ENCODE measurements at places on chromosomes 7 and 10.

DNA sequence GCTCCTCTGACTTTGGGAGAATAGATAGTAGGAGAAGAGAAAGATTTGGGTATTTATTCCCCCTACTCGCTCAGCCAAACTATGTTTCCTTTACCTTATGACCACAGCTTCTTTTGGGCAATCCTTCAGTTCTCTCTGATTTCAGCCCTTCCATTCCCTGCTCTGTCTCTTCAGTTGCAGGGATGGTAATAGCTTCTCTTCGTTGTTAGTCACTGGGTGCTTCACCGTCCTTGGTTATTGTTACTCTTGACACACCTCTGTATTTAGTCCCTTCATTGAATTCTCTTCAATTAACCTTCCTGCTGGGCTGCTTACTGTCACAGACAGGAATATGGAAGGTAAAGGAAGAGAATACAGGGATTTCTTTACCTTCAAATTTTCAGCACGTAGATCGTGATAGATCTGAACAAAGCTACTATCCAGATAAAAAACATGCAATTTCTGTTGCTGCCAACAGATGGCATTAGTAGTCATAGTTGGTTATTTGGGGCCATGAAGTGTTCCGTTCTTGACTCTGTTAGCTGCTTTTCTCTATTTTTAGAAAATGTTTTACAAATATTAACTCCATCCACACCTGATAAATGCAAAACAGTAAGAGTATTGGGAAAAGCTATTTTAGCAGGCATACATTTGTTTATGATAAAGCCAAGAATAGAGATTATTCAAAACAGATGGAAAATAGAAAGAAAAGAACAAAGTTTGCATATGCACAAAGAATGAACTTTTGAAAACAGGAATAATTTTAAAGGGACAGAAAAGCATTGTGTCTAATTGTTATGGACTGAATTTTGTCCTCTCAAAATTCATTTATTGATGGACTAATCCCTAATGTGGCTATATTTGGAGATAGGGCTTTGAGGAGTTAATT lies 14.0 kb upstream of the PTTG1IP2 start:
- peak; percentile 55 for DNase-seq

DNA sequence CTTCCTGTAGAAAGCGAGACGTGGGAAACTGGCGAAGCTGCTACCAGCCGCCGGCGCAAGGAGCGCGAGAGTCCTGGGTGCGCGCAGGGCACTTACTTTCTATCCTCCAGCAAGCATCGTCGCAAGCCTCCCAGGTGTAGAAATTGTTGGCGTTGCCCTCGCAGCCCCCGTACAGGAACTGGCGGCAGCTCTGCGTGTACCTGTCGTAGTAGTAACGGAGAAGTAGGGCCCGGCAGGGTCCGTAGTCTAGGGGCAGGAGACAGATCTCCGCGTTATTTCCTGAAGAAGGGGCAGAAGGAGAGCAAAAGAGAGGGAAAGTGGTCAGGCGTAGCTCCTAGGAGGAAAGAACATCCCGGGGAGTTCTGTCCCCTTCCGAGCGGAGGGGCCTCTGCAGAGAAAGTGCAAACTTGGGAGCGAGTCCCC lies 501 bp downstream of the TFPI2 start:
- peak; percentile 36 for DNase-seq

DNA sequence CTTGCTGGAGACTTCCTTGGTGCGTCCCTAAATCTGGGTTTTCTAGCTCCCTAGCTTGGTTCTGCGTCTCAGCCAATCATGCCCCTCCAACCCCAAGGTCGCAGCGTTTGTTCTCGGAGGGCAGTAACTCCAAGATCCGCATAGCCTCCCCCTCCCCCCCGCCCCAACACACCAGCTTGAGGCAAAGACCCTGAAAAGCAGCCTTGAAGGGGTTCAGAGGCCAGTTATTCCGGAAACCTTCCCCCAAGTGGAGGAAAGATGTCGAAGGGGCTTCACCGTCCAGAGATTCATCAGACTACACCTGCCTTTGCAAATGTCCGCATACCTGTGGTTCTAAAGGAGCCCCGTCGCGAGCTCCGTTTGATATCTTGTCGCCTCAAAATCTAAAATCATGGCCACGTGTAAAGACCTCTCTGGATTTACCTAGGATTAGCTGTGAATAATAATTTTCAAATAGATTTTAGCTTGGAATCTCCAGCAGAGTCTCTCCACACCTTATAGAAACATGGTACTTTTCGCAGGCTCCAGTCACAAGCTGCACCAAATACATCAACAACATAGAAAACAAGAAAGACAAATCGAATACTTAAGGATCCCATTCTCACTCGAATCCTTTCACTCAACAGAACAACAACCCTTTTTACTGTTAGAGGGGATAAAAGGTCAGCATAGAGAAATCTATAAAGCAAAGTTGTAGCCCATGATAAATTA lies 7.9 kb downstream of the DLX6 start:
- DNase-seq = no peak

DNA sequence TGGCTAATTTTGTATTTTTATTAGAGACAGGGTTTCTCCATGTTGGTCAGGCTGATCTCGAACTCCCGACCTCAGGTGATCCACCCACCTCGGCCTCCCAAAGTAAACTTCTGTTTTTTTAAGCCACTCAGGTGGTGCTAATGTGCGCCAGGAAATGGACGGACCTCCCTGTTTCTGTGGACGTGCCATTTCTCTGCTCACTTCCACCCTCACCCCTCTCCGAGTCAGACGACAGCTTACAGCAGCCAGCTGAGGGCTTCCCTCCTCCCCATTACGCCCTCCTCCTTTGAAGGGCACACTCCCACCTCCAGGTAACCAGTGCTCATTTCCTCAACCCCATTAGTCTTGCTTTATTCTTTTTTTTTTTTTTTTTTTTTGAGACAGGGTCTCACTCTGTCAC lies 41.7 kb upstream of the EZH2 start:
- DNase-seq = no peak

DNA sequence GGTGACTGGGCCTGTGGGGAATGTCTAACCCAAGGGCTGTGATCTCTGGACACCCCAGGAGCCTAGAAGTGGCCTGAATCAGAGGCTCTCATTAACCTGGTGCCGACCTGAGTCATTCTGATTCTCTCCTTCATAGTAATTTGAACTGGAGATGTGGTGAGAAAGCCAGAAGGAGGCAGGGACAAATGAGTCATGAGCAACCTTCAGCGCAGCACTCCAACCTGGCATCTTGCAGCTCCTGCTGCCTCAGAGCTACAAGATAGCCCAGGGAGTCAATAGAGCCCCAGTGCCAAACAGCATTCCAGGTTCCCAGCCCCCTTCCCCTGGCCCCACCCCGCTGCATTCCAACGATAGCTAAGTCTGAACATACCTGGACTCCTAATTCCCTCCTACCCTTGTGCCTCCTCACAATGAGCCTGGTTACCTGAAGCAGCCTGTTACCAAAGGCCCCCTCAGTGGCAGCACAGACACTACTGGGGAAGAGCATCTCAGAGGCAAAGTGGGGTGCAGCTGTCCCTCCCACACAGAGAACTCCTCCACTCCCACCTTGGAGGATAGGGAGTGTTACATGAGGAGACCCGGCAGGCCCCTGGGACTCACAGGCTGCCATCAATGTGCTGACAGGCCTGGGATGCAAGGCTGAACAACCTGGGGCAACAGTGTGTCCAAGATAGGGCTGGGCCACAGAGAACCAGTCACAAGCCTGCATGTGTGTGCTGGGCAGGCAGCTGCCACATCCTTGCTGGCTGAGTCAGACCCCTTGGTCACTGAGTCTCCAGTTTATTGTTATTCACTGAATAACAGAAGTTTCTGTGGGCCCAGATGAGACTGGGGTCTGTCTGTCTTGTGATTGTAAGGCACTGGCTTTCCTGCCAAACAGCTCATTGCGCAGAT lies 76.8 kb upstream of the LEP start:
- peak; percentile 55 for DNase-seq

- DNase-seq = no peak
These were observed 427.8 kb upstream of the ZMIZ1 start for GRCh38 chr10:78640796-78641636.

DNA sequence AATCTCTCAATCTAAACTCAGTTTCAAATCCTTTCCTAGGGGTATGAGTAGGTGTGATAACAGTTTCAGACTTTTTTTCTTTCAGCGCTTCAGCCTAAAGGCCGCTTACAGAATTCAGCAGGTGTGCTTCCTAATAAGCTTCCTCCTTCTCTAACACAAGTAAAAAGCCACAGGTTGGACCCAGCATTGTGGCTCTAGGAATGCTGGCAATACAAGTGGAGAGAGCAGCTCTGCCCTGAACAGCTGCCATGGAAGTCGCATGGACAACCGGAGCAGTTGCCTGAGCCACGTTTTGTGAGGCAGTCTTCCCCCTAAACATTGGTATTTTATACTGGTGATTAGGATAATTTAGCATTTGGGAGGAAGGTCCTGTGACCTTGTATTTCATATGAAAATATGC lies 83.5 kb downstream of the ST7 start:
- DNase-seq = no peak

DNA sequence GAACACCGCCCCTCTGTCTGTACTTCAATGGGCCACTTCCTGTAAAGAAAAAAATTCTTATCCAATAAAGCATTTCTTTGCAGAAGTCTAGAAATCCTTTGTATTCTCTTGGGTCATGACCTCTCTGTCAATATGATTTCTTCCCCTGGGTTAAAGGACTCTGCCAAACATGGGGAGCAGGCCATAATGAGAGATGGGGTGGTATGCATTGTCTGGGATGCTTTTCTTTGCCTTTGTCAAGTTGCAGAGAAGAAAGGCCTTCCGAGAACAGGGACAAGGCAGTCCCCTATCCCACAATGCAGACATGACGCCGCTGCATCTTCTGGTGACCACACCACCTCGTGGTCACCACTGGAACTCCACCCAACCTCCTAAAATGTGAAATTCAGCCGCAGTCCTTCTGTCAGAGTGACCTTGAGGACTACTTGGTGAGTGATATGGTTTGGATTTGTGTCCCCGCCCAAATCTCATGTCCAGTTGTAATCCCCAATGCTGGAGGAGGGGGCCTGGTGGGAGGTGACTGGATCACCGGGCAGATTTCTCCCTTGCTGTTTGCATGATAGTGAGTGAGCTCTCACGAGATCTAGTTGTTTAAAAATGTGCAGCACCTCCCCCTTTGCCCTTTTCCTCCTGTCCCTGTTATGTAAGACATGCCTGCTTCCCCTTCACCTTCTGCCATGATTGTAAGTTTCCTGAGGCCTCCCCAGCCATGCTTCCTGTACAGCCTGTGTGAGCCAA lies 15.2 kb upstream of the FRMPD2 start:
- DNase-seq = peak; percentile 37

- DNase-seq = no peak
These were observed 248.2 kb downstream of the REEP3 start for GRCh38 chr10:63769367-63769766.

GRCh38 chr7:28811701-28812430 lies 146.3 kb downstream of the TRIL start:
- DNase-seq = peak; percentile 11

GRCh38 chr10:110498982-110499795 lies 1.5 kb downstream of the DUSP5 start:
- DNase-seq = peak; percentile 77

GRCh38 chr7:83394776-83395175 lies 232.1 kb upstream of the PCLO start:
- DNase-seq = no peak

DNA sequence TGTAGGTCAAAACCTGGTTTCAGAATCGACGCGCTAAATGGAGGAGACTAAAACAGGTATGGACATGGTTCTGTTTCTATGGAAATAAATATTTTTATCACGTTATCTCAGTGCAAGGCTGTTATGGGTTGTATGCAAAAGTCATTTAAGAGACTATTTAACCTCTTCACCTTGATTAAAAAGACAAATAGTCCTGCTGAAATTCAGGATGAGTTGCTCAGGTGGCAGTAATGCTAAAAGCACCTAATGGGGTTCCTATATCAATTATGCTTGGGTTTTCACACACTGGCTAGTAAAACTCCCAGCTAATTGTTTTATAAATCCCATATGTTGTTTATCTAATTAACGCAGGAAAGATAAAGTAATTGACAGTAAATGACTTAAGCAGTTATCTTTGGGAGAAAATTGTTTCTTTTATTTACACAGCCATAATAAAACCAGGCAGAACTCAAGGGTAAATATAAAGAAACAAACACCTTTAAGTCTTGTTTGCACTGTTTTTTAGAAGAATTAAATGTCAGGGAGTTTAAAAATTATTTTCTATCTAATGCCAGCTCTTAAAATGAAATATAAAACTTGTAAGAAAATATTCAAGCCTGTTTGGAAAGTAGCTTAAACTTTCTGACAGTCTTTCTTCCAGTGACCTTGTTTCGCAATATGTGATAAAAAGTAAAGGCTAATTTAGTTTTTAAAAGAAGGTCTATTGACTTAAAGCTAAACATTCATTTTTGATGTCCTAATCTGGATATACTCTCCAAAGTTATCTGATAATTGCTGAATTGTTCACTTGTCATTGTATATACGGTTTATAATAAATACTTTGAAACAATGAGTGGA lies 3.2 kb downstream of the HHEX start:
- no peak for DNase-seq

GRCh38 chr10:70714951-70715350 lies 42.6 kb downstream of the ADAMTS14 start:
- no peak for DNase-seq

DNA sequence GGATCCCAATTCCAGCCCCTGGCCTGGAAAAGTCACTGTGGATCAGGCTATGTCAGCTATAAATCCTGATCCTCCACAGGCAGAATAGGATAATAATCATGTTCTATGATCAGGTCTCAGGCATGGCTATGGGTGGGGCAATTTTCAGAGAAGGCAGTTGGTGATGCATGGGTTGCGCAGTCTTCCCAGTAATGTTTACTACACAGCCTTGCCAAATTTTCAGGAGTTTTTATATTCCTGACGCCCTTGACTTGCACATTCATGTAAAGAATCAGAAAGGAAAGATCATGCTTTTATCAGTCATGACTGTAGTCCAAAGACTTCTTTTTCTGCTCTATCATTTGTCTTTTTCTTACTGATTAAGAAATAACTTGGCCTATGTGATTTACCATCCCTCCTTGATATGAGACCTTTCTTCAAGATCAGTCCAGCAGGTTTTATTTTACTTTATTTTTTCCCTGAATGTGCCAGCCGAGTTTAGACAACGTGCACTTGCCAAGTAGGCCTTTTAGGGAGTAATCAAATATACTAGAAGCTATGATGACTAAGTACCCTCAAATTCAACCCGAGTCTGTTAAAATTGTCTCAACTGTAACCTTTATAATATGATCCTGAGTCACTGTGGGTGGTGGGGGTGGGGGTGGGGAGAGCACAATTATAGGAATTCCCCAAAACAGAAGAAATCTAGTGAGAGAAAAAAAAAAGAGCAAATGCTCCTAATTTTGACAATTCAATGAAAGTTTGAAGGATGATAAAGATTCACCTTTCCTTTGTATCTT lies 31.9 kb downstream of the ARL4A start:
- peak; percentile 76 for DNase-seq

DNA sequence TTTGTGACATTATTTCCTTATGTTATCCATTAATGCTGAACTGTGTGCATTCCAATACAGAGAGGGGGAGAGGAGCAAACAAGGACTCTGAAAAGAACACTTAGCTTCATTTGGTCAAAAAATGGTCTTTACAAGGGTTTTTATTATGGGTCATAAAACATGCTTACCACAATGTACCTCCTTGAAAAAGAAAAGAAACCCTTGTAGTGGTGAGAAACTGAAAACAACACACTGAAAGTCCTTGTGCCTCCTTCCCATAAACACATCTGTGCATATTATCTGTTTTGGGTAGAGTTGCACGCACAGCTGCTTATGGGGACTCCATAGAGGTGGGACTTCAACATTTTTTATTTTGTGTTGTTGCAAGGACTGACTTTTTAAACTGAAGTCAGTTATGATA lies 98.7 kb downstream of the CDK6 start:
- no peak for DNase-seq
